Stimulated activated memory B cell treated with anti-CD40 and anti-IgM and Interleukin-4, amounts not matched to agents 10 μg/mL and 1 μg/mL and 100 μg/mL, for 72 hours (primary cell): ENCODE measurements at places on chromosomes 4 and X.

DNA sequence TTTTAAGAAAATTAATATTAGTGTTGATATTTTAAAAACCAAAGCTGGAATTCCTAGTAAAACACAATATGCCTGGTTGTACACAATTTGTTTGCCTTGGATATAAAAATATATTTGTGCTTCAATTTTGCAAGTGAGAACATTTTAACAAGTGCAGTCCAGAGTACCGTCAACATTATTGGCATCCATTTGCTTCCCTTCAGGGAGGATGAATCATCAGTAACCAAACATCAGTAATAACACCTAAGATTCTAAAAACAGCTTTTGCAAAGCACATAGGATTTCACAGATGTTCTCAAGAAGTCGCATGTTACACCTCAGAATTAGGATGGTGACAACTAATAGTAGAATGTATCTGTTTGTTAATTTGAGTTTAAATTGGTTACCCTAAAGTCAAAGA is 262.6 kb upstream of the BMP3 start:
- no peak for ATAC-seq

DNA sequence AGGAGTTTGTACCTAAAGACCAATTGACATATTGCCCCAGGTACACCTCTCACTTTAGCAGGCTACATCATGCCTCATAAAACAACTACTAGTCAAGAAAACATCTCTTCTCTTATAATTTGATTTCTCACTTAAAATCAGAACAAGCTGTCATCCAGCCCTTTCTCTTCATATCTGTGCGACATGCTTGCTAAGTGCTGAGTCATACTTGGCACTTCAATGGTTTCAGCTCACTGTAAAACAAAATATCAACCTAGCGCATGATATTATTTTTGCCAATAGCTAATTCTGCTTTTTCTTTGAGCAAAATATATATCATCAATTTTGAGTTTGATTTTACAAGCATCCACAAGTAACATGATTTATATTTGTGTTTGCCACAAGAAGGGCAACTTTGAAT is 27.9 kb upstream of the FUNDC1 start:
- ATAC-seq: no peak

DNA sequence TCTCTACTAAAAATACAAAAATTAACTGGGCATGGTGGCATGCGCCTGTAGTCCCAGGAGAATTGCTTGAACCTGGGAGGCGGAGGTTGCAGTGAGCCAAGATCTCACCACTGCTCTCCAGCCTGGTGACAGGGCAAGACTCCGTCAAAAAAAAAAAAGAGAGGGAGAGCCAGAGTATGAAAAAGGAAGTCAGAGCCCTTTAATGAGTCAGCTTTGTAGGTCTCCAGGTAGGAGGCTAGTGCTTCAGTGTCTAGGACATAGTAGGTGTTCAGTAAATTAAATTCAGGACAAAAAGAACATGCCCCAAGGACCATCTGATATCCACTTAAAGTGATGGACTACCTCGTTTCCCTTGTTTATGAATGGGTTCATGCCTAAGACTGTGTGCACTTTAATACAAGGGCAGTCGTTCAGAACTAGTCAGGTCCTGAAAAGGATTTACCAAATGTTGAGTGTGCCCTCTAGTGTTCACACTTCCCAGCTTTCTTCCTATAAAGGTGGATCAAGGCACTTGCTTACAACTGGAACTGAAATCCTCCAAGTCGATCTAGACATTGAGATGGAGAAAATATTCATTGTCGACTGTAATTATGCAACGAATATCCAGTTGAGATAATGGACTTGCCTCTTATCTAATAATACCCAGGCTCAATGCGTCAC is 29.0 kb downstream of the F9 start:
- peak; percentile 65 for ATAC-seq

DNA sequence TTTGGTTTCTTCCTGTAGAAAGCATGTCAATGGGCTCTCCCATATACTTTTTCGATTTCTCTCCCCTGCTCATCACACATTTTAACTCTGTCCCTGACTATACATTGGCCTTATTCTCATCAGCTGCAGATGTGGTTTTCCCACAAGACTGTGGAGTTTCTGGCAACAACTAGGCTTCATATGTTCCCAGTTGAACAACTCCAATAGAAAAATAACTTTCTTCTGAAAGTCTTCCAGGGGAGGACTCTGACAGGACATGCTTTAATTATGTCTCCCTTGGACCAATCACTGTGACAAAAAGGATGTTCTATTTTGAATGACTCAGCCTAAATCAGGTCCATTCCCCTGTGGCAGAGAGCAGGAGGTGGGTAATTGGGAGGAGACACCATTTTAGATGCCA is 28.1 kb downstream of the SPANXC start:
- no peak for ATAC-seq

DNA sequence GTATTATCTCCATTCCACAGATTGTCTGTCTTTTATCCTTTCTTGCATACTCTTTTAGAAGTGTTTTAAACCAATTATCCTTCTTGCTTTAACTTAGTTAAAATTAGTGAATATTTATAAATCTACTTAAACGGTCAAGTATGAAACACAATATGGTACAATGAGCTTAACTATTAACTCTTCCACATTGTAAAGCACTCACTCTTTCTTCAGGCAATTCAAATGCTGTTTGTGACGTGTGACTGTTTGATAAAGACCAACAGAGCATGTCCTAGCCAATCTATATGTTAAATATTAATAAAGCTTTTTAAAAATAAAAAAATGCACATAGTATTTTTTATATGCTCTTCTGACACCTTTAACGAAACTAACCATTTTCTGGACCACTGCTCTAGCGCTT is 192.7 kb downstream of the ARAP2 start:
- ATAC-seq: no peak

- ATAC-seq: no peak
Observed at GRCh38 chr4:176534566-176534965, 214.8 kb downstream of the SPCS3 start.

DNA sequence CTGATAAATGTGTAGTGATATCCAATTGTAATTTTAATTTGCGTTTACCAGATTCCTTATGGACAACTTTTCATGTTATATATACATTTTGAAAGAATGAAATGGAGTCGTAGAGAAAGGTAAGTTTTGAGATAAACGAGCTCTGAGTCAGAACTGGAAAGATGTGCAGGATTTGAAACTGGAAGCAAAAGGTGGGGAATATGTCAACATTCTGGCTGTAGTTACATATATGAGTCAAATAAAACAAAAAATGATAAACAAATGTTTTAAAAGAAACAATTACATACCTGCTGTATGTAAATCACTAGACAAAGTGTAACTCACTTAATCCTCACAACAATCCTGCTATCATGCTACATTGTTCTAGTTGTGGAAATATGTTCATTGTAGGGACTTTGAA is 84.0 kb downstream of the LPAR4 start:
- no peak for ATAC-seq
